ENCODE measurements at places on chromosomes 1 and 21. TPM values are rescaled to one million over a fixed set of nuclear protein-coding genes. Genes with fewer than 3 reads are reported as not detected.

The PM20D1 gene
- 0.30 TPM for total RNA-seq

- DNase-seq: no peak
Observed at GRCh38 chr1:58939146-58939545, 155.3 kb upstream of the JUN start.

The SRM gene
- total RNA-seq: 38.7 TPM

The GNG5 gene
- 119 TPM for total RNA-seq

- no peak for DNase-seq
Observed at GRCh38 chr1:182889997-182890396, 50.9 kb downstream of the DHX9 start.

The WNT3A gene
- 6.0 TPM for total RNA-seq

DNA sequence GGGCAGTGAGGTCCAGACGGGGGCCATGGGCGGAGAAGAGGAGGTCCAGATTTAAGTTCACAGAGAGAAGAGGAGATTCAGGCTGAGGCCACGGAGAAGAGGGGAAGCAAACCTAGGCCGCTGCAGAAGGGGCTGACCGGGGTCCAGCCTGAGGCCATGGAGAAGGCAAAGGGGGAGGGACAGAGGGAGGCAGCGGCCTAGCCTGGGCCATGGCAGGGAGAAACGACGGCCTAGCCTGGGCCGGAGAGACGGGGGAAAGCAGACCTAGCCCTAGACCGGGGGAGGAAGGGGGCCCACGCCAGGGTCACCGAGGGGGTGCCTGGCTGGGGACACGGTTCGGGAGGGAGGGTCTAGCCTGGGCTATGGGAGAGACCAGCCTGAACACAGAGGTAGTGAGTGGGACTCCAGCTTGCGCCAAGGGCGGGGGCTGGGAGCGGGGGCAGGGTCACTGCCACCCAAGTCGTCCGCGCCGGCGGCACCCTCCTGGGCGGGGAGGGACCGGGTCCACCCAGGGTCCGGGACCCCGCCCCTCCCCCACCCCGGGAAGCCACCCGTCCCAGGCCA lies 459 bp downstream of the CAPZB start:
- DNase-seq: peak; percentile 53

DNA sequence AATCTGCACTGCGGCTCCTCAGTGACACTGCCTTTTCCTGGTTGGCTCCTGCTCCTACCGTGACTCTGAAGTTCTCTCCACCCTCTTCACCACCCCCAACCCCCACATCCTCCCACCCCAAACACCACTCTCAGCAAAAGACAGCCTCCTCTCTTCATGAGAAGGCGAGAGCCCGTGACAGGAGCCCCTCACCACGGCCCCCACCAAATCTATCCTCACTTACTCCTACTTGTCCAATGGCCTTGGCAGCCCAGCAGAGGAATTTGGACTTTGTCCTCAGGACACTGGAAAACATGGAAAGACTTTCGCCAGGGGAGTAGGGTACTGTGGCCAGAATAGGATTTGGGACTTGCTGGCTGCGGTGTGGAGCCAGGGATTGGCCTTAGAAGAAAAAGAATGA lies 6.9 kb downstream of the TMEM125 start:
- peak; percentile 11 for DNase-seq

GRCh38 chr1:3703786-3704371 lies 48.4 kb upstream of the CCDC27 start:
- DNase-seq: no peak

DNA sequence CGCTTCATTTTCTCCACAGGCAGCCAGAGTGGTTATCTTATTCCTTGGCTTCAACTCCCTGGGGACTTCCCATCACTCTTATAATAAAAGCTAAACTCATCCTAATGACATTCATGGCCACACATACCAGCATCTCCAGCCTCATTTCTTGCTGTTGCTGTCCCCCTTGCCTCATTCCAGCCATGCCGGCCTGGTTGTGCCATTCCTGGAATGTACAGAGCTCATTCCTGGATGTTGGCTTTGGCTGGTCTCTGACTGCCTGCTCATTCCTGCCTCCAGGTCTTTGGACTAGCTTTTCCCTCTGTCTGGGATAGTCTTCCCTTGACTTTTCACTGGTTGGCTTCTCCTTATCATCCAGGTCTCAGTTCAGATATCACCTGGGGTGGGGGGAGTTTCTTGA lies 2.4 kb upstream of the PEF1 start:
- DNase-seq: no peak

The MYOG gene
- not detected for total RNA-seq

GRCh38 chr1:100904528-100904927 lies 8.6 kb downstream of the SLC30A7 start:
- no peak for DNase-seq

The HES2 gene
- total RNA-seq: 6.4 TPM

The FMO5 gene
- total RNA-seq: 106 TPM

The KRTAP19-2 gene
- not detected for total RNA-seq

DNA sequence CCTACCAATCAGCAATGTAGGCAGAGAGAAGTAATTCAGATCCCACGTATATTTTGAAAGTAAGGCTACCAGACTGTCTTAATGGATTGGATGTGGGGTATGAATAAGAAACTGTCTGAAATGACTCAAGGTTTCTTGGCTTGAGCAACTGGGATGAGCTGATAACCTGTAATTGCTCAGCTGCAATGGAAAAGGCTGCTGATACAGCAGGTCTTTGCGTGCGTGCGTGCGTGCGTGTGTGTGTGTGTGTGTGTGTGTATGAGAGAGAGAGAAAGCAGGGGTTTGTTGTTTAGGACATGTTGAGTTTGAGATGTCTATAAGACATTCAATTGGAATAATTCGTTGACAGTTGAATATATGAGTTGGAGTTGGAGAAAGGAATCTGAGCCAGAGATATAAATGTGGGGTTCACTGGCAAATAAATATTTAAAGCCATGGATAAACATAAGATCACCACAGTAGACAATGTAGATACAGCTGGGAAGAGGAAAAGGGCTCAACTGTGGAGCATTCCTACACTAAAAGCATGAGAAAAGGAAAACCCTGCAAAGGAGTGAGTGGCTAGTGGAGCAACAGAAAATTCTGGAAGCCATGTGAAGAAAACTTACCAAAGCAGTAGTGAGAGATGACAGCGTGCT lies 72.9 kb downstream of the UCHL5 start:
- DNase-seq: no peak
